ENCODE measurements at places on chromosomes 12 and 14.

- no peak for DNase-seq
Observed at GRCh38 chr14:103552846-103553210, 9.6 kb downstream of the BAG5 start.

- DNase-seq = no peak
Observed at GRCh38 chr12:779745-780734, 27.7 kb downstream of the WNK1 start.

DNA sequence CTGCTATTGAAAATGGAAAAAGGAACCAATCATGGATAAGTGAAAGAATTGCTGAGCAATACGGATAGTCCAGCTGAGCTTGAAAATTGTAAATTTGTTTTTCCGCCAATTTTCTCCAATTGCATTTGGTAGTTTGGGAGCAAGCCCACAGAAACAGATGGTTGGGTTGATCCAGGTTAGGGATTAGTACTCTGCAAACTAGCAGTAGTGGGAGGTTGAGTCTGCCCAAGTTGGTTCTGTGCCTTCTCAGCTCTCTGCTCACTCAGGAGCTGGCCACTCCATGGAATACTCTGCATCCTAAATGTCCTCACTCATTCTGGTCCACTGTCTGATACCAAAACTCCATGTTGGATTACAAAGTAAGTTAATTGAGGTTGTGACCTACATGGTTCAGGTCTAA is 361.1 kb upstream of the ATP2B1 start:
- no peak for DNase-seq

- DNase-seq = no peak
Observed at GRCh38 chr12:127334365-127334764, 932.6 kb upstream of the TMEM132C start.

DNA sequence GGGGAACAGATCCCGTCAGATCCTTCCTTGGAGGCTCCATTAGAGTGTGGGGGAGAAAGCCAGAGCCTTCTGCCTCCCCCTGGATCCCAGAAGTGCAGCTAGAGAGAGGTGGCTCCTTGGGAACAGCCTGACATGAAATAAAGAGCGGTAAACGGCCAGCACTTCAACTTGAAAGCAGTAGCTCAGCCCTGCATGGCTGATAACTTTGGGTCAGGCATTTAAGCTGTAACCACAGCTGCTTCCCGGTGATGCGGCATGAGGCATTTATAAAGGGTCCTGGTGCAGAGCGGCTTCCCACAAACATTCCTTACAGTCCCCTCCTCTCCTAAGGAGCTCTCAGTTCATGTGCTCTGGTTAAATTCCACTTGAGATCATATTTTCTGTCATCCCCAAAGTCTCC is 960.3 kb downstream of the VRK1 start:
- DNase-seq = no peak

All from NCI-H1048 (cell line).